ENCODE measurements at places on chromosomes 7 and 10.

- no peak for DNase-seq
These were observed 102.1 kb downstream of the ARHGAP22 start for GRCh38 chr10:48502791-48503190.

DNA sequence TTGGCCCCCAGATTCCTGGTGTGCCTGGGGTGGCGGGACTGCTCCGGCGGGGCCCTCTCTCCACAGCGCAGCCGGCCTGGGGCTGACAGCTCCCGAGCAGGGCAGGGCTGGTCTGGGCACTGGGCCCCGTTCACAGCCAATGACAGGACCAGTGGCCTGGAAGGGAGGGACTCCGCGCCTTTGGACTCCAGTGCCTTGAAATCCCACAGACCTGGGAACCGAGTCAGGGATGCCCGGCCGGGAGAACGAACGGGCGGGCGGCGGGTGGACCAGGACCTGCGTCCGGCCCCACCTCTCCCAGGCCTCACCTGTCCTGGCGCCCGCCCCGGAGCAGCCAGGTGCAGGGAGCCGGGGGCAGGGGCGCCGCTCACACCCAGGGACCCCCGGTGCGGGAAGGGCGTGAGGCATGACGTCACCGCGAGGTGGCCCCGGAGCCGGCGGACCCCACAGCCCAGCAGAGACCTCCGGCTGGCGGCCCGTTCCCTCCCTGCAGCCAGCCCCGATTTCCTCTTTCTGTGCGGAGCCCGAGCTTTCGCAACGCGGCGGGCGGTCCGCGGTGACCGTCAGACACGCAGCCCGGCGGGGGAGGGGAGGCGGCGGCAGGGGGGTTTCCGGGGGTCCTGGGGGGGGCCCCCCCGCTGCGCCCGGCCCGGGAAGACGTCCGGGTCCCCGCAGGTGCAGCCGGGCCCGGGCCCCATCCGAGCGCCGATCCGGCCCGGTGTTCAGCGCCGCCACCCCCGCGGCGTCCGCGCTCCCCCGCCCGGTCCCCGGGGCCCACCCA, 743 bp downstream of the ADAP1 start:
- peak; percentile 27 for DNase-seq

DNA sequence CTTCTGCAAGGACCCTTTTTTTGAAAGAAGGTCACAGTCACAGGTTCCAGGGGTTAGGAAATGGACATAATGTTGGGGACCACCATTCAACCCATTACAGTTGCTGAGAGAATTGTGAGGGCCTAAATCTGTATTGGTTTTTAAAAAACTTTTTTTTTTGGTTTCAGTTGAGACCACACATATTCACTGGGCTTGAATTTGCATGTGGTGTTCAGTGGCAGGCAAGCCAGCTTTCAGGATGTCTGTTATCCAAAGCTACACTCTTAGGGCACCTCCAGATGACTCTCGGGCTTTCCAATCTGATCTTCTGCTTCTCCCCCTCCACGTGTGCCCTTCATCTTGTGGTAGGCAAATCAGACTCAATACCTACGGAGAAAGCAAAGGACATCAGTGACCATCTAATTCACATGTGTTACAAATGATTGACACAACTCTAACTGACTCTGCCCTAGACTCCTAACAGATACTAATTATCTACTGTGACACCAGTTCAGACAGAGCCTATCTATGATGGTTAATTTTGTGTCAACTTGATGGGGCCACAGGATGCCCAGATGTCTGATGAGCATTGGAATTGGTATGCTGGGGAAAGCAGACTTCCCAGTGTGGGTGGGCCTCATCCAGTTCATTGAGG, 93.3 kb upstream of the ELMO1 start:
- DNase-seq, result no peak

DNA sequence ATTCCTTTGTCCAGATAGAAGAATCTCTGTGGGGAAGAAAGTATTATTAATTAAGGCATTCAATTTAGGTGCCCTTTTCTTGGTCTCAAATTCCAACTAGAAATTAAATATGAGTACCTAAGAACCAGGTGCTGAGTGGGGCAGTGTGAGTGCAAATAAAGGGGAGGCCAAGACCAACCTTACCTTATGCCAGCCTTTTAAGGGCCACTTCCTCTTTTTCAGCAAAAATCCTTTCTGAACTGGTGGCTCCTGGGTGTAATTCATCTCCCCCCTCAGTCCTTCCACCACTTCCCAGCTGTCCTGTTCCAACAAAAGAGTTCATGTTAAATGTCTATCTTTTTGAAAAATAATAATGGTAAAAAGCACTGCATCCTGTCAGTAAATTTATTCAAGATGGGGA, 108.2 kb downstream of the OSBPL3 start:
- no peak for DNase-seq

DNA sequence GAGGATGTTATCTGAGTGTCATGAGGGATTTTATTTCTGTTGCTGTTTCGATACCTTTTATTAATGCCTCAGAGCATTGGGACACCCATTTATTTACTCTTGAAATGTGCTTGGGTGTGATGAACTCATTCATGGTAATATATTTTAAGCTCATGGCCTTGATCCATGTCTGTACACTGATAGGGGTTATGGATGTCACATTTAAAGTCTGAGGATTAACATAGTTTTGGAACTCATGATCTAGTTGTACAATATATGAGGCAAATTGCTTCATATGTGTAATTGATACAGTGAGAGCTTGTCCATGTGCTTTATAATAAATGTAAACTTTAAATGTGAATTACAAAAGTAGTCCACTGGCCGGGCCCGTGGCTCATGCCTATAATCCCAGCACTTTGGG, 23.0 kb upstream of the ZRANB1 start:
- DNase-seq, result no peak

DNA sequence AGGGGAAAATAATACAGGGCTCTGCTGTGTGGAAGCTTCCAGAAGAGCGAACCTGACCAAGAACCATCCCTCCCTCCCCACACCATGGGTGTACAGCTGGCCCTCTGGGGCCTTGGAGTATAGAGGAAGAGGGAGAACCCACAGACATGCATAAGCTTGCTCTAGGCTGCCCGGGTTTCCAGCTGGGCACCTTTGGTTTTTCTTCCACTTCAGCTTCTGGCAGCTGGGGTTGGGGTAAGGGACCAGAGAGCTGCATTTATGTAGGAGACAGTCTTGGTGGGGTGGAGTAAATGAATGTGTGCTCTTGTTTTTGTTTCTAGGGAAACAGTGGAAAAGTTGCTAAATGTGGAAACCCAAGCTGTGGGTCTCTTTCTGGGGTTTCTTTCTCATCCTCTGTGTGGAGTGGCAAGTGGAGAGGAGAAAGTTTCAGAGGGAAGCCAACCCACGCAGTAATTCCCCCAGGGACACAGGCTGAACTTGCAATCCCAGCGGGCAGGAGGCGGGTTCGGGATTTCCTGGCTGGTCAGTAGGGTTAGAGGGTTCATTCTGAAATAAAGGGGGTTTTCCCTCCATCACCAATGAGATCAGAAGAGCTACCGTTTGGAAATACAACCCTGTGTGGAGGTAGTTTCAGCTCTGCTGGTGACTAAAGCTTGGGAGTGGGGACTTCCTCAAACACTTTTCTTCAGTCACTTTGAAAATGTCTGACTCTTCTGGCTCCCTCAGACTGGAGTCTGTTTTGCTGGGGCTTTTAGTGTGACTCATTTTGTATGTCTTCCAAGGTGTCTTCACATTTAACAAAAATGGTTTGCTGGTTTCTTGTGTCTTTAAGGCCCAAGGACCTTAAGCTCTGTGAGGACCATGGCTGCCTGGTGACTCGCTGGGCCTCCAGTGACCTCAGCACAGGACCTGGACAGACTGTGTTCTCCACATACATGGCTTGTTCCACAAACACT, 22.2 kb upstream of the SRGN start:
- peak; percentile 51 for DNase-seq

GRCh38 chr10:77226853-77227565, 410.6 kb downstream of the KCNMA1 start:
- peak; percentile 33 for DNase-seq

GRCh38 chr7:117005449-117005848, 52.1 kb downstream of the ST7 start:
- DNase-seq, result peak; percentile 93
